ENCODE measurements at places on chromosomes 1 and 21. TPM values are rescaled to one million over a fixed set of nuclear protein-coding genes. Genes with fewer than 3 reads are reported as not detected.

- H3K4me1 ChIP-seq: no peaks in the 10 kb centered on the region
- H3K4me3 ChIP-seq: no peak overlapping the region
- H3K27me3 ChIP-seq: no peaks in the 10 kb centered on the region
- DNase-seq: no peak
- no peak overlapping the region for H3K27ac ChIP-seq
- H3K36me3 ChIP-seq: no peaks in the 10 kb centered on the region
Measured at GRCh38 chr1:101697072-101697471, 299.7 kb downstream of the OLFM3 start.

The ANKRD34A gene
- total RNA-seq: 1.3 TPM

DNA sequence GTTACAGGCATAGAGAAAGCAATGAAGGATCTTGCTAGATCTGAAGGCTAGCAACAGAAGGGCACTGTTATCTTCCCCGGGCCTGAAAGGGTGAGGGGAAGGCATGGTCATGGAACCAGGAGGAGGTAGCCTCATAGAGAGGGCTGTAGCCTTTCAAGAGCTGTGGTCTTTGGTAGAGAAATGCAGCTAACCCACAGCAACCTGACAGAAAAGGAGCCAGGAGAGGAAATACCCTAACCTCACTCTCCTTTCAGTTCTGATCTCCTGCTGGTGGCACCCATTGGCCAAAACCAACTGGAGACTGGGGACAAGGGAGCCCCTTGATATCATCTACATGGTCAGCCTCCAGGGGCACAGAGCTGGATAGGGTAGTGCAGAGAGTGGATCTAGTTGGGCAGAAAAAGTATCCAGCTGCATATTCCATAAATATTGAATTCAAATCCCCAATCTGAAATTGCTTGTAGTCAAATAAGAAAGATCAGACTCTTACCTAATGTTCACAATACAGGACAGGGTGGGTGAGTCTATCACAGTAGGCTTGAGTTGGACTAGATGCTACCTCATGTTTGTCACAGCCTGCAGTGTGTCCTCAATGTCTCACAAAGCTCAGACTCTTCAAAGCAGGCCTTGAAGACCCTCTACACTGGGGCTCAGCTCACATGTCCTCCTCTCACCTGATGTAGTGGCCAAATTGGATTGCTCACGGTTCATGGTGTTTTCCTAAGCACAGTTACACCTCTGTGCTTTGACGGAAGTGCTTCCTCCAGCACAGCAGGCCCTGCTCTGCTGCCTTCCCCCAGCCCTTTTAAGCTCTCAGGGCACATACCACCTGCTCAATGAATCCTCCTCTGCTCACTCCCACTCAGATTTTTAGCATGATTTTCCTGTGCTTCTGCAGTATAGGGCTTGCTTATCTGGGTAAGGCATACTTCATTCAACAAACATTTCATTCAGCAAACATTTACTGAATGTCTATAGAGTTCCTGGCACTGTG is 74.1 kb upstream of the JUN start:
- DNase-seq: no peak
- no peaks in the 10 kb centered on the region for H3K4me1 ChIP-seq
- no peaks in the 10 kb centered on the region for H3K27me3 ChIP-seq
- no peak overlapping the region for H3K4me3 ChIP-seq
- no peak overlapping the region for H3K27ac ChIP-seq

DNA sequence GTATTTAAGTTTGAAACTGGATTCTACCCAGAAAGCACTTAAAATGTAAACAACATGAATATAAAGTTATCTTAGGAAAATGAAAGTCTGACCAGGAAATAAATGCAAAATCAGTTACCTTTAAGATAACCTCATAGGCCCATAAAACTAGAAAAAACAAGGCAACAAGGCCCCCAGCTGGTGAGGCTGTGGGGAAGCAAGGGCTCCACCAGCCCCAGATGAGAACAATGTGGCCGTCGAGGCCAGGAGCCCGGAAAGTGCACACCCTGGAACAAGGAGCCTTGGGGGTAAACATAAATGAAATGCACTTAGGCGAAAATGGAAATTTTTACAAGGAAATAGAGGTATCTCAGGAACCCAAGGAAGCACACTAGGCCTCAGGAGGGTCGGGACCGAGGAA is 37.9 kb upstream of the BMP8B start:
- H3K36me3 ChIP-seq: no peaks in the 10 kb centered on the region
- DNase-seq: no peak
- no peak overlapping the region for H3K27ac ChIP-seq
- H3K27me3 ChIP-seq: no peaks in the 10 kb centered on the region
- H3K4me1 ChIP-seq: no peaks in the 10 kb centered on the region
- no peak overlapping the region for H3K4me3 ChIP-seq

- DNase-seq: peak; percentile 88
- no peaks in the 10 kb centered on the region for H3K36me3 ChIP-seq
- H3K27me3 ChIP-seq: no peaks in the 10 kb centered on the region
- H3K4me1 ChIP-seq: peaks cover 56% of the 10 kb centered on the region
- H3K4me3 ChIP-seq: no peak overlapping the region
Measured at GRCh38 chr21:45128613-45129188, 54.3 kb downstream of the ADARB1 start.

DNA sequence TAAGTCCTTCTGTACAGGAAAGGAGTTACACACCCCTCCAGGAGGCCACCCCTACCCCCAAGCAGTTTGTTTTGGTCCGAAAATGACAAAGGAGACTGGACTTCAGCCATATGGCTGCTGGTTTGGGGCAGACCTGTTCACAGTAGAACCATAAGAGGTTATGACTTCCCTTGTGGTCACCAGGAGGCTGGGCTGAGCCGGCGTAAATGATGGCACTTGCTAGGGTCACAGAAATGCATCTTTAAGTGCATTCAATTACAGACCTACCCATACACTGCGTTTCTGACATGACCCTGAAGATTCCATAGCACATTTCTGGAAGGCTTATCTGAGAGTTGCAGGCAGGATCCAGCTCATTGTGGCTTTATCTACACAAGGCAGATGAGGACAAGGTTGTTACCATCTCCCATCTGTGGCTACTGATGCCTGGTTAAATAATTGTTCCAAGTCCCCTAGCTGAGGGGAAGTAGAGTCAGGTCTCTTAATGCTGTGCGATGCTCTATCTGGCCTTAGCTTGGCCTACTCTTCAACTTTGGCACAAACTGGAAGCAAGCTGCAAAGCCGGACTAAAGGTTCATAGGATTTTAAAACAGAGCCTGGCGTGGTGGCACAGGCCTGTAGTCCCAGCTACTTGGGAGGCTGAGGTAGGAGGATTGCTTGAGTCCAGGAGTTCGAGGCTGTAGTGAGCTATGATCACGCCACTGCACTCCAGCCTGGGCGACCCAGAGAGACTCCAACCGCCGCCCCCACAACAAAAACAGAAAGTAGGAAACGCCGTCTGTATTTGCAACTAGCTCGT is 1.7 kb upstream of the TRIM67 start:
- no peak overlapping the region for H3K27ac ChIP-seq
- H3K27me3 ChIP-seq: peaks cover 33% of the 10 kb centered on the region
- DNase-seq: no peak
- H3K4me3 ChIP-seq: no peak overlapping the region
- no peaks in the 10 kb centered on the region for H3K36me3 ChIP-seq
- H3K4me1 ChIP-seq: peaks cover 18% of the 10 kb centered on the region

GRCh38 chr1:29569971-29570634 is 333.8 kb downstream of the PTPRU start:
- H3K27me3 ChIP-seq: no peaks in the 10 kb centered on the region
- H3K4me1 ChIP-seq: no peaks in the 10 kb centered on the region
- H3K36me3 ChIP-seq: no peaks in the 10 kb centered on the region
- no peak overlapping the region for H3K27ac ChIP-seq
- H3K4me3 ChIP-seq: no peak overlapping the region

DNA sequence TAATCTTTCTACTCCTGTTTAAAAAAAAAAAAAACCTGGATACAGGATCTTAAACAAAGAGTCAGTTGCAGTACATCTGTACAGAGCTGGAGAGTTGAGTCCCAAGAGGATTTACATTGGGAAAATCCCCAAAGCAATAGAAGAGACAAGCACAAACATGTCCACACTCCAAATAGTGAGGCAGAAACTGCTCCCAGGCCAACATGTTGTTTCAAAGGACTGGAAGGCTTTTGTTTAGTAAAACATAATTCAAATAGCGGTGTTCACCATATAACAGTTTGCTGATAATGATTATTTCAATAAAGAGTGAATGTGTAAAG is 425.4 kb downstream of the ADGRL2 start:
- H3K4me1 ChIP-seq: no peaks in the 10 kb centered on the region
- H3K27ac ChIP-seq: no peak overlapping the region
- no peaks in the 10 kb centered on the region for H3K36me3 ChIP-seq
- DNase-seq: no peak
- no peaks in the 10 kb centered on the region for H3K27me3 ChIP-seq
- H3K4me3 ChIP-seq: no peak overlapping the region

GRCh38 chr1:25569597-25570396 is 26.4 kb downstream of the LDLRAP1 start:
- H3K27me3 ChIP-seq: no peaks in the 10 kb centered on the region
- H3K36me3 ChIP-seq: peaks cover 8% of the 10 kb centered on the region
- peaks cover 46% of the 10 kb centered on the region for H3K4me1 ChIP-seq
- DNase-seq: no peak
- H3K4me3 ChIP-seq: no peak overlapping the region

GRCh38 chr1:177928194-177928593 is 41.7 kb downstream of the SEC16B start:
- no peaks in the 10 kb centered on the region for H3K36me3 ChIP-seq
- no peak overlapping the region for H3K27ac ChIP-seq
- DNase-seq: no peak
- no peak overlapping the region for H3K4me3 ChIP-seq

The SYNJ1 gene
- total RNA-seq: 6.7 TPM

DNA sequence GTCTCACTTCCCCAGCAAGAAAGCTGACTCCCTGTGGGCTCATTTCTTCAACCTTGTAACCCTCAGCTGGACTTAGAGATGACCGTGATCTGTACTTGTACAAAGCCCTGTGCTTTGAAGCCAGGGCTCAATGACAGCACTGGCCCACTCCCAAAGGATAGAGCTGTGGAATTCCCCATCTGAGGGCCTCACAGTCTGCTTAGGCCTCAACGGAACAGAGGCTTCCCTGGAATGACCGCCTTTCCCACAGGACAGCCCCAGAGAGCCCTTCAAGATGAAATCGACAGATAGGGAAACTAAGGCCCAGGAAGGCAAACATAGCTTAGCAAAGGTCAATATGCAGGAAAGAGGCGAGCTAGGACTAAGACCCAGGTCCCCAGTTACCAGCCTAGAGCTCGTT is 11.5 kb downstream of the SLC9A1 start:
- no peaks in the 10 kb centered on the region for H3K27me3 ChIP-seq
- peaks cover 87% of the 10 kb centered on the region for H3K4me1 ChIP-seq
- H3K4me3 ChIP-seq: no peak overlapping the region
- H3K27ac ChIP-seq: peak overlapping the region; percentile 18
- no peak for DNase-seq
- H3K36me3 ChIP-seq: no peaks in the 10 kb centered on the region

DNA sequence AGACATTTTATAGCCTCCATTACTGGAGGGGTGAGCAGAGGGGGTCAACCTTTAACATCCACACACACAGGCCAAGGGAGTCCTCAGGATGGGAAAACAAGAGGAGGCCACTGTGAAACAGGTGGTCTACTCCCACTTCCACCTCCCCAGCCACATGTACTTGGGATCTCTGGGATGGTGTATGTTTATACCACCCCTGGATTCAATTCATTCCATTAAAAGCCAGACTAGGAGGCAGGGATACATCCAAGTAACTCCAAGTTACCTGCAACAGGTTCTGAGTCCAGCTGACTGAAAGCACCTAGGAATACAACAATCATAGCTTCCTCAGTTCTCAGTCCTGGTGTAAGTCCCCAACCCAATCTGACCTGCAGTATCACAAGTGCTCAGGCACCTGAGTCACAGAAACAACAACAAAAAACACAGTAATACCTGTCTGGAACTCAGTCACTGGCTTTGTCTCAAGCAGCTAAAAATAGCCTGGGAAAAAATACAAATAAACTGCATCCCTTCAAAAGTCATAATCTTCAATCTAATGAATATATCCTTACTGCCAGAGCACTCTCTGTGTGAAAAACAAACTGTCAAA is 9.8 kb downstream of the ERI3 start:
- no peak overlapping the region for H3K27ac ChIP-seq
- no peak for DNase-seq
- H3K4me1 ChIP-seq: no peaks in the 10 kb centered on the region

DNA sequence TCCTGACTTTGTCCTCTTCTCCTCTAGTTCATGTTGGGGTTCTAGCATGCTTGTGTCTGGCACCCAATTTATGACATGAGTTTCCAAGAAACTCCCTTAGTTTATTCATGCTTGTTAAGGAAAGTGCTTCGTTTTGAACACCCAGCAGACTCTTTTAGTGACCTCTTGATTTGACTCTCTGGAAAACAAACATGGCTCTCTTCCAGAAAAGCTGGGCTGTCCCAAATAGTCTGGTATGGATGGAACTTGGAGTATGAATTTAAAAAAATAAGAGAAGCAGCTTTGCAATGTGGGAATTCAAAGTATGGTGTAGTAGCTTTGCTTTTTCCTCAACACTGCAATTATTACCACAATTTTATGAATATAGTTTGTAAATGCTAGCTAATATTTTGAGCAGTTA is 143.4 kb upstream of the C8B start:
- no peak overlapping the region for H3K4me3 ChIP-seq
- H3K36me3 ChIP-seq: no peaks in the 10 kb centered on the region
- H3K27me3 ChIP-seq: no peaks in the 10 kb centered on the region
- no peak for DNase-seq

- no peak overlapping the region for H3K27ac ChIP-seq
- peaks cover 19% of the 10 kb centered on the region for H3K4me1 ChIP-seq
- H3K4me3 ChIP-seq: no peak overlapping the region
- no peak for DNase-seq
Measured at GRCh38 chr1:25676488-25676887, 59.9 kb downstream of the MAN1C1 start.

GRCh38 chr1:8427493-8427892 is 109.6 kb downstream of the SLC45A1 start:
- H3K4me3 ChIP-seq: no peak overlapping the region
- H3K27ac ChIP-seq: no peak overlapping the region
- no peaks in the 10 kb centered on the region for H3K27me3 ChIP-seq
- no peaks in the 10 kb centered on the region for H3K36me3 ChIP-seq

The LCE3D gene
- total RNA-seq: not detected

The RAB7B gene
- 1.0 TPM for total RNA-seq

The ZSCAN20 gene
- 5.9 TPM for total RNA-seq

All from heart left ventricle (tissue), 16 donors.